Stimulated activated CD8-positive, alpha-beta memory T cell treated with anti-CD3 and anti-CD28 coated beads, Interleukin-4, amount 100 ng/mL, for 1 hour (primary cell): ENCODE measurements at places on chromosomes 4 and X.

DNA sequence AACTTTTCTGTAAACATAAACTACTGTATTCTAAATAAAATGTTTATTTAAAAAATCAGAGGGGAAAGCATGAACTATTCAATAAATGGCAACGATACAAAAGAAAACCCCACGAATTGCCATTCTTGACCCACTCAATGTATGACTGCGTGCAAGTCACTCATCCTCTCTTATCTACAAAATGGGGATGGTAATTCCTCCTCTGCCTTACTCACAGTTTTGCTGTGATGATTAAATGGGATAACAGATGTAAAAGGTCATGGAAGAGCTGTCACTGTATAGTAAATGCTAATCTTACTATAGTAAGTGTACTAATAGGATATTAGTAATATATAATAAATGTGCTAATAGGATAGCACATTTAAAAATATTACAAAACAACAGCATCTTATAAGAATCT is 173.4 kb downstream of the SCFD2 start:
- no peak for DNase-seq

GRCh38 chrX:9888953-9889470 is 78.1 kb upstream of the CLDN34 start:
- DNase-seq = no peak

- DNase-seq = no peak
Observed at GRCh38 chrX:136692271-136692670, 44.3 kb downstream of the CD40LG start.

GRCh38 chr4:2281575-2282343 is 19.9 kb upstream of the MXD4 start:
- peak; percentile 61 for DNase-seq

DNA sequence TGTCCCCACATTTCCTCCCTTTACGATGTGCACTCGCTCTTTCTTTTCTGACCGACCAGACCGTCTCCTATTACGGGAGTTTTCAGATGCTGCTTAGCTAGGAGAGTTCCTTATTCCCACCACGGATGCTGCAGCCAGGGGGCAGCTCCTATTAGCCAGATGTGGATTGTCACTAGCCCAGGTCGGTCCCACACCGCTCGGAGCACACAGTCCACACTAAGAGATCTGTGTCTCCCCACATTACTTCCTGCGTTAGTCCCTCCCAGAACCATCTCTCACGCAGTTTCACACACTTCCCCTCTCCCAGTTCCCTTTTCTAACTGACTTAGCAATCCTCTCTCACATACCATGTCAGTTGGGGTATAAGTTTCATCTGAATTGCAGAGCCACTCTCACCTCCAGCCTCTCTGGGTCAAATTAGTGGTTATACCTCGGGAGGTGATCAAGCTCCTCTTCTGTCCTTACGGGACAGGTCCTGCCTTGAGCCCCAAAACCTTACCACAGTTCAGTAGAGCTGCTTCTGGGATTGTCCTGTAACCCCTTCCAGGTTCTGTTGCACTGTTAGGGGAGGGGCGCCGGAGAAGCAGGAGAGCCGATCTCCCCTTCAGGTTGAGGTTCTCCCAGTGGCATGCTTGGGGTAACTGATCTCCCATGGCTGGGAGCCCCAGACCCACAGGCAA is 28.2 kb downstream of the SULT1E1 start:
- no peak for DNase-seq

DNA sequence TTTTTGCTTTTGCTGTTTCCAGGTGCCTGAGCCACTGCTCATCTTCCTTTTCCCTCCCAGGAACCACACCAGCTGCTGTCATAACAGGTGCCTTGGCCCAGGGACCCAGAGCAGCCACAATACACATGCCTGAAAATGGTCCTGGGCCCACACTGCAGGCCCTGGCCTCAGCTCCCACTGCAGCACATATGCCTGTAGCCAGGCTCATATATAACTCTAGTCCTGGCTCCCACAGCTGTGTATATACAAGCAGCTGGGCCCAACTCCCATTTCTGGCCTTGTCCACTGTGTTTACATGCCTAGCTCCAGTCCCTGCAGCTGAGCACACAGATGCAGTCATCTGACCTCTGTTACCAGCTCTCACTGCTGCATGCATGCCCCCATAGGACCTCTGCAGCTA is 930.5 kb downstream of the ADGRL3 start:
- DNase-seq = no peak

- no peak for DNase-seq
Observed at GRCh38 chr4:123455360-123455759, 58.8 kb downstream of the SPRY1 start.

- no peak for DNase-seq
Observed at GRCh38 chr4:17468619-17469221, 43.2 kb downstream of the QDPR start.

- DNase-seq = no peak
Observed at GRCh38 chr4:148831945-148832344, 389.7 kb upstream of the NR3C2 start.

DNA sequence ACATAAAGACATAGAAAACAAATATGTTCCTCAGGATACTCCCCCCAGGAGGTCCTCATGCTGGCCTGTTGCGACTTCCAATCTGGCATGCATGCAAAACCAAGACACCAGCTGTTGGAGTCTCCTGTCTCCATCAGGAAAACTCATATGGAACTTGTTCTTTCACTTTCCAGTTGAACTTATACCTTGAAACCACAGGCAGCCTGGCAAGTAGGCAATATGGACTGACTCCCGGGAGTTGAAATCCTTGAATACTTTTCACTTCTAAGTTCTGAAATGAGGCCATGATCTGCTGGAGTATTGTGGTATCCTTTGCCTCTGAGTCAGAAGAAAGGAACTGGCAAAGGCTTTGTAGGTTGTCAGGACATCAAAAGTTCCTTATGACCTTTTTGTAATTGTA is 444.2 kb downstream of the IDS start:
- DNase-seq = no peak

- DNase-seq = no peak
Observed at GRCh38 chr4:96521046-96521536, 681.2 kb downstream of the PDHA2 start.

GRCh38 chr4:77052352-77052751 is 23.4 kb downstream of the CCNI start:
- no peak for DNase-seq

- no peak for DNase-seq
Observed at GRCh38 chr4:132396636-132397035, 752.5 kb upstream of the PCDH10 start.

GRCh38 chrX:27186671-27187070 is 276.5 kb downstream of the PPP4R3C start:
- DNase-seq = no peak

DNA sequence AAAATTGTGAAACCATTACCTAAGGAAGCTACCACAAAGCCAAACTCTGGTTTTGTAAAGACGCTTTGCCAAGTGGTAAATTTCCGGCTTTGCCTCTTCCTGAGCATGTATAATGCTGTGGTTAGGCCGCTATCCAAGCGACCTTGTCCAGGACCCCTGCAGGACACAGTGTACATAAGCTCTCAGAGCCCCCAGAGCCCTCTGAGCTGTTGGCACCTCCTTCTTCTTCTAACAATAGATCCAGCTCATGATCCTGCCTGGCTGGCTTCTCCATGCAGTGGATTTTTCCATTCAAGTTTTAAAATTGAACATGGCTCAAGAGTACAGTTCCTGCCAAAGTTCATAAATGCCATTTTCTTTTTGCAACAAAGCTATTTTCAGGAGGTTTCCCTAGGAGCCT is 326.7 kb downstream of the MAPK10 start:
- no peak for DNase-seq

- DNase-seq = no peak
Observed at GRCh38 chrX:68175562-68175961, 257.7 kb downstream of the OPHN1 start.

DNA sequence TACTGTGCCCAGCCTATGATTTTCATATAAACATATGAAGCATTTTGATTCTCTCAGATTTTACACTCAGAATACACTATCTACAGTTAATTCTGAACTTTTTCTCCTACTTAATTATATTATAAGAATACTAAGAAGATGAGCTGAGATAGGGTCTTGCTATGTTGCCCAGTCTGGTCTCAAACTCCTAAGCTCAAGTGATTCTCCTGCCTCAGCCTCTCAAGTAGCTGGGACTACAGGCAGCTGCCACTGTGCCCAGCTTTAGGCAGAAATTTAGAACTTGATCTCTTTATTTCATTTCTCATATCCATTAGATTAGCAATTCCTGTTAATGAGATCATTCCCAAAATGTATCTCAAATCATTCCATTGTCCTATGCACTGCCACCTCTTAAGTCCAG is 4.7 kb upstream of the LARP1B start:
- DNase-seq = no peak

DNA sequence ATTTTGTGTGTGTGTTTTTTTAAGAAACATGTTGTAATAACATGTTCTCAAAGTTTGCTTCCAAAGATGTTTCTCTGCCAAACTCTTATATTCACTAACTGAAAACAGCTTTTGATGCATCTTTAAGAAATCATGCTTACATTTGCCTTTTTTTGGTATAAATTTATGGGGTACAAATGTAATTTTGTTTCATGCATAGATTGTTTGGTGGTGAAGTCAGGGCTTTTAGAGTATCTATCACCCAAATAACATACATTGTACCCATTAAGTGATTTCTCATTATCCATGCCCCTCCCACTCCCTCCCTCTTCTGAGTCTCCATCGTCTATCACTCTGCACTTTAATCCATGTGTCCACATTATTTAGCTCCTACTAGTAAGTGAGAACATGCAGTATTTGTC is 30.8 kb downstream of the SPINK2 start:
- DNase-seq = no peak

DNA sequence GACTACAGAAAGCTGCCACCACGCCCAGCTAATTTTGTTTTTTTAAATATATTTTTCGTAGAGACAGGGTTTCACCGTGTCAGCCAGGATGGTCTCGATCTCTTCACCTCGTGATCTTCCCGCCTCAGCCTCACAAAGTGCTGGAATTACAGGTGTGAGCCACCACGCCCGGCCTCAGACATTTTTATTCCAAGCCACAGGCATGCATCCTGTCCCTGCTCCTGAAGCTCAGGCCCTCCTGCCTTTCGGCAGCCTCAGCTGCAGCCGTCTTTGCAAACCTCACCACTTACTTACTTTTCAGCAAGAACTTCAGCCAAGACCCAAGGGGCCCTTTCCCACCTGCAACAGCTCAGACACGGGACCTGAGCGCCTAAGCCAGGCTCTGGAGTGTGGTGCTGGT is 26.0 kb downstream of the FAM53A start:
- no peak for DNase-seq
